ENCODE measurements at places on chromosomes 16 and 17.

DNA sequence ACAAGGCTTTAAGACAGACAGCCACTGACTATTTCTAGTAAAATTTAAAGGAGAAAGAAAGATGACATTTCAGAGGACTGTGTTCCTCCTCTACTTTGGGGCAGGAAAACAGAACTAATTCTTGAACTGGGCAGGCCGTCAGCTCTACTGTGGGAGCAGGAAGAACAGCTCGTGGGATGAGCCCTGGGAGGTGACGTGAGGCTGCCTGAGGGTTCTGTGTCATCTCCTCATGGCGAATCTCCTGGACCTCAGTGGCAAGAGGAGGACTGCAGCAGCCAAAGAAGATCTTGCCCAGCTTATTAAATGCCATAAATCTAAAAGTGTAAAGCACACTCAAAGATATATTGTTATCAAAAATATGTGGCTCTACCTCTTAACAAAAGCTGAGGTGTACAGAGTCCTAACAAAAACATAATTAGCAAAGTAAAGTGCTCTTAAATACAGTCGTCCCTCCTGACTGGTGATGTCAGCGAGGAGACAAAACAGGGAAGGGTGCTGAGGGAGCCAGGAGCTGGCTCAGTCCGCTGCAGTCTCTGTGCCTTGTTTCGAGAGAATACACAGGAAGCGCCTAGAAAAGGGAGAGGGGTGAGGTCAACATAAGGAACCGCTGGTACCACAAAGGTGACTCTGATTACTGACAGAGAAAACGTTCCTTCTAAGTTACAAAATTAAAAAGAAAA is 58.0 kb downstream of the CREBBP start:
- no peak for DNase-seq

GRCh38 chr17:10646392-10646990 is 10.6 kb downstream of the MYH3 start:
- DNase-seq, result no peak

DNA sequence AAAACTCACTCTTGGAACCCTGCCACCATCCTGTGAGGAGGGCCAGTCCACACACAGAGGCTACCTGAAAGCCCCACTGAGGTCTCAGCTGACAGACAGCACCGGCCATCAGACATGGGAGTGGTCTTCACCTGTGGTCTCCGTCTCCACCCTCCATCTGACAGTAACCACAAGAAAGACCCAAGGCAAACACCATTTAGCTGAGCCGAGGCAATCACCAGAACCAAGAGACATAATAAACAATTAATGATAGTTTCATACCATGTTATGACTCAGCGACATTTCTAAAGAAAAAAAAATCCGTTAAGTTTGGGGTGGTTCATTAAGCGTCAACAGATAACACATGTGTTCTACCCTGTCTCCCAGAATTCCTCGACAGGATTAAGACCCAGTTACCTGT is 6.1 kb upstream of the EVPLL start:
- DNase-seq, result no peak

GRCh38 chr16:7366041-7366440 is 33.4 kb downstream of the RBFOX1 start:
- no peak for DNase-seq

- no peak for DNase-seq
Measured at GRCh38 chr17:21177401-21177800, 36.6 kb downstream of the TMEM11 start.

- no peak for DNase-seq
Measured at GRCh38 chr17:50848039-50848438, 12.7 kb downstream of the WFIKKN2 start.

DNA sequence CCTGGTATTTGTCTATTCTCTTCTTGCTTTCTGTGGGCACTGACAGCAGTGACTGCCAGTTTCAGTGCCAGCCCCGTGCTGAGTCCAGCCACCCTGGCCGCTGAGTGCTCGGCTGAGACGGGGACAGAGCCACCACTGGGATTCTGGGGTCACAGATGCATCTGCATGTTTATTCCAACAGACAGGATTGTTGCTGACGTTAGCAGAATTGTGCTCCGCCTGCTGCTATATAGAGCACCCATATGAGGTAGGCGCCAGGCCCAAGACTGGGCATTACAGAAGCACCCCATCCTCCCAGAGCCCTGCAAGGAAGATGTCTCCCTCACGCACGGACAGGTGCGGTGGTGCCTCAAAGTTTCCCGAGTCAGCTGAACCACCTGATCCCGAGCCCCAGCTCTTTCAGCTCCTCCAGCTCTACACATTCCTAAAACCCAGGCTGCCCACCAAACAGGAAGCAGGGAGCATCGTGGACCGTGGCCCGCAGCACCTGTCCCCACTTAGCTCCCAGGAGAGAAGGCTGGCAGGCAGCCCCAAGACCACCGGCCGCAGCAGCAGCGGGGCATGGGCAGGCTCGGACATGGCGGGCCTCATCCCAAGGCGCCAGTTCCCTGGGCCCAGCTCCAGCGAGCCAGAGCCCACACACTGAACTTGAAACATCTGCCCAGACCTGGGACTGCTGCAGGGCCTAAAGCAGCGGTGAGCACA is 44.9 kb upstream of the RASD1 start:
- no peak for DNase-seq
